ENCODE measurements at places on chromosomes 16 and 17. TPM values are rescaled to one million over a fixed set of nuclear protein-coding genes. Genes with fewer than 3 reads are reported as not detected.

Gene CCL7
- polyA plus RNA-seq = not detected

Gene TSPOAP1
- 55.4 TPM for polyA plus RNA-seq

Gene AATK
- polyA plus RNA-seq = 8.9 TPM

Gene RASD1
- 3.4 TPM for polyA plus RNA-seq

Gene ADAM11
- polyA plus RNA-seq = 2.8 TPM

Gene ABCA10
- polyA plus RNA-seq = 4.4 TPM

Gene TMIGD1
- not detected for polyA plus RNA-seq

Gene FAM117A
- 25.8 TPM for polyA plus RNA-seq

GRCh38 chr17:17711641-17712162, 30.4 kb downstream of the RAI1 start:
- no peak for DNase-seq

- no peak for DNase-seq
These were observed 6.2 kb downstream of the PRSS53 start for GRCh38 chr16:31082368-31083045.

GRCh38 chr16:11250091-11250785, 5.8 kb downstream of the SOCS1 start:
- no peak for DNase-seq

DNA sequence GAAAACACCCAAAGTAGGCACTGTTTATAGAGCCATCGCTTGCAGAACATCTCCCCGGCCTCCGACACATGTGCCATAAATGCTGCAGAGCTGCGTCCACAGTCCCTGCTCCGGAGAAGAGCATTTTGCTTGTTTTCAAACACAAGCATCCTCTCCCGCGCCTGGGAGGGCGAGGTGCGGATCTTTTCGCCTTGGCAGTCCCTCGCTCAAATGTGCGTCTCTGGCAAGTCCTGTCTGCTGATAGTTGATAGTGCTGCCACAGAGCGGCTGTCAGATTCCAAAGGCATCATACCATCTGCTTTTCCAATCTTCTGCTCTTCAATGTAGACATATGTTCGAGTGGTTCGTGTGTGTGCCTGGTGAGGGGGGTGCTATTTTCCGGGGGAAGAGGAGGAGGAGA, 603.7 kb downstream of the MAF start:
- no peak for DNase-seq

DNA sequence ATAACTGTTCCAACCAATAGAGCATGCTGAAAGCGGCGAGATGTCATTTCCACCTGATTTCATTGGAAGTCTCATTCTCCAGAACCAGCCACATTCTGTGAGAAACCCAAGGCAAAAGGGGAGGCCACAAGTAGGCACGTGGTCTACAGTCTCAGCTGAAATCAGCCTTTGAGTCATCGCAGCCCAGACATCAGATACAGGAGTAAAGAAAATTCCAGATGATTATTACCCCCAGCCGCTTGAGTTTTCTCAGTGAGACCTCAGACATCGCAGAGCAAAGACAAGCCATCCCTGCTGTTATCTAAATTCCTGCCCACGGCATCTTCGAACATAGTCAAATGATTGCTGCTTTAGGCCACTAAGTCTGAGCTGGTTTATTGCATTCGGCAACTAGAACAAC, 23.1 kb downstream of the STAT3 start:
- DNase-seq = no peak

DNA sequence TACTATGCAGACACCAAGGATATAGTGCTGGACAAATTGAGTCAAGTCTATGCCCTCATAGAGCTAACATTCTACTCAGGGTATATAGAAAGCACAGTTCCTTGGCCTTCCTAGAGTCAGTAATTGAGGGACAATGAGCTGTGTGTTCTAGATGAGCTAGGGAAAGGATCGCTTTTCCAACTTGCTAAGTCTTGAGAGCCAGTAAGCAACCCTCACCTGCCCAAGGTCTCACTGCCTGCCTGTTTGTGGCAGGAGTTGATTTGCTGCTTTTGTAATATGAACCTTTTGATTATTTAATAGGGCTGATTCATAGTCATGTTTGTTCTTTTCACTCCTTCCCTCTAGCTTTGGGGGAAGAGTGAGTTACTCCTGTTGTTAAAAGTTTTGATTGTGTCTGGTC, 6.5 kb downstream of the DDX42 start:
- no peak for DNase-seq

DNA sequence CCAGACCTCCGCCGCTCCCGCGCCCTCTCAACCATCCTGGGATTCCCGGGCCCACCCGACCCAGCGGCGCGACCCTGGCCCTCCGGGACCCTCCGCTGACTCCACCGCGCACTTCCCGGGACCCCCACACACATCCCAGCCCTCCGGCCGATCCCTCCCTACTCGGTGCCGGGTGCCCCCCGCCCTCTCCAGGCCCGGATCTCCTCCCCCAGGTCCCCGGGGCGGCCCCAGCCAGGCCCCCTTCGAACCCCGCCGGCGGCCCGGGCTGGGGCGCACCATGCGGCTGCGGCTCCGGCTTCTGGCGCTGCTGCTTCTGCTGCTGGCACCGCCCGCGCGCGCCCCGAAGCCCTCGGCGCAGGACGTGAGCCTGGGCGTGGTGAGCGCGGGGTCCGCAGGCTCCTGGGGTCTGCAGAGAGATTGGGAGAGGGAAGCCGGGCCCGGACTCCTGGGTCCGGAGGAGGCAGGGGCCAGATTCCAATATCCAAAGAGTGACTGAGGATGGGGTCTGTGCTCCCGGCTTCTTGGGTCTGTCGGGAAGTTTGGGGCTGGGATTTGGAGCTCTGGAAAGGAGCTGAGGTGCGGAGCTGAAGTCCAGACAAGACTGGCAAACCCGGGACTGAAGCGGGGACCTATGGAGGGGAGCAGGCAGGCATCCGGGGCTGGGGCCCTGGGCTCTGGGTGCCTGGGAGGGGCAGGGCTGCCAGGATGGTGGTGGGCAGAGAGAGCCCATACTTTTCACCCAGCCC, 453 bp downstream of the MMP25 start:
- no peak for DNase-seq

GRCh38 chr17:45170931-45171337, 9.3 kb downstream of the HEXIM2 start:
- no peak for DNase-seq

GRCh38 chr16:57004387-57005250, 15.3 kb downstream of the NLRC5 start:
- DNase-seq = no peak

DNA sequence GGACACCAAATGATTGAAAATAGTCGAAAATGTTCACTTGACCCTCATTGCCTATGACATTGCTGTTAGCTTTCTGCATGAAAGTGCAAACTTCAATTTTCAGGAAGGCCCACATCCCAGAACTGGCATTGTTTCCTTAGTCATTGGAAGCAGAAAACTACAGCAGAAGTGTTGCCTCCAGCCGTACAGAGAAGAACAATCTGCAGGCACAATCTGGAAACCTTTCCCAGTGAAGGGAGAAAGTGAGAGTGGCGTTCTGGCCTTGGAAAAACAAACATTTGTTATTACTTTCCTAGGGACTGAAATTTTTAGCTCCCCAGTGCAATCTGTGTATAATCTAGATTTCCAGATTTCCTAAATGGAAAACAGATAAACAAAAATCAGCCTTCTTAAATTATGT, 529.5 kb upstream of the RBFOX1 start:
- DNase-seq = no peak

DNA sequence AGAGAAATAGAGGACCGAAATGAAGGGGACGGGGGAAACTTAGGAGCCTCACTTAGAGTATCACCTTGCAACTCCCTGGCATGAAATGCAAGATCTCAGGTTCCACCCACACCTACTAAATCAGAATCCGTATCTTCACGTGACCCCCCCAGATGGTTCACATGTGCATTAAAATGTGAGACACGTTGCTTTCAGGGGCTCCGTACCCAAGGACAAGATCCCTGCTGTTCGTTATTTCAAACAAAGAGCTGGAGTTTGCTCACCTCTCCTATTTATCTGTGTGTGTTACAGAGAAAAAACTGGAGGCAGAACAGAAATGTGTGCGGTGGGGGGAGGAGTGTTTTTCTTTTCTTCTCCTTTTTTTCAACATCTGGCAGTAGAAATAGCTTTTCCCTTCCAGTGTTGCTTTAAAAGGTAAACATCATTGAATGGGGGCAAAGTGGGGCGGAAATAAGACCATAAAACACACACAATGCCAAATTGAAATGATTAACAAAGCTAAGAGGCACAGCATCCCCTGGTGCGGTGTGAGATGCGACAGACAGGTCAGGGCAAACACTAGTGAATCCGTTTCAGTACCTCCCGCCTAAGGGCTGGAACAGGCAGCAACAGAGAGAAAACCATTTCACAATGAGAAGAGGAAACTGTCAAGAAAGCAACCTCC, 145.4 kb downstream of the SOX9 start:
- DNase-seq = no peak

DNA sequence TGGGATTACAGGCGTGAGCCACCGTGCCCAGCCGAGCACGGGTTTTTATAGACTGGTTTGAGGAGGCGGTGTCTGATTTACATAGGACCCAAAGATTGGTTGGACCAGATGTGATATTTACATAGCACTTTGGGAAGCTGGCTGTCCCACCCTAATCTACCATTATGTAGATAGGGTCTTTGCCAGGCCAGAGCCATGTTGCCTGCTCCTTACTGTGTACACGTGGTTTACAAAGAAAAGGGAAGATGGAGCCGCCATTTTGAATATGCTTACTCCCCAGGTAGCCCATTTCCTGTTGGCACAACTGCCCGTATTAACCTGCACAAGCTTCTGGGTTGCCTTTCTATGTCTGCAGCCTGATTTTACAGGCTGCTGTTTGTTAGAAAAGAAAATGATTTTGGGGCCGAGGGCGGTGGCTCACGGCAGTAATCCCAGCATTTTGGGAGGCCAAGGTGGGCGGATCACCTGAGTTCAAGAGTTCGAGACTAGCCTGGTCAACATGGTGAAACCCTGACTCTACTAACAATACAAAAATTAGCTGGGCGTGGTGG, 89.9 kb upstream of the EEF2KMT start:
- no peak for DNase-seq

- no peak for DNase-seq
These were observed 49.1 kb downstream of the STAT5A start for GRCh38 chr17:42337442-42337841.

- no peak for DNase-seq
These were observed 71.3 kb downstream of the SMG6 start for GRCh38 chr17:2232244-2232638.

DNA sequence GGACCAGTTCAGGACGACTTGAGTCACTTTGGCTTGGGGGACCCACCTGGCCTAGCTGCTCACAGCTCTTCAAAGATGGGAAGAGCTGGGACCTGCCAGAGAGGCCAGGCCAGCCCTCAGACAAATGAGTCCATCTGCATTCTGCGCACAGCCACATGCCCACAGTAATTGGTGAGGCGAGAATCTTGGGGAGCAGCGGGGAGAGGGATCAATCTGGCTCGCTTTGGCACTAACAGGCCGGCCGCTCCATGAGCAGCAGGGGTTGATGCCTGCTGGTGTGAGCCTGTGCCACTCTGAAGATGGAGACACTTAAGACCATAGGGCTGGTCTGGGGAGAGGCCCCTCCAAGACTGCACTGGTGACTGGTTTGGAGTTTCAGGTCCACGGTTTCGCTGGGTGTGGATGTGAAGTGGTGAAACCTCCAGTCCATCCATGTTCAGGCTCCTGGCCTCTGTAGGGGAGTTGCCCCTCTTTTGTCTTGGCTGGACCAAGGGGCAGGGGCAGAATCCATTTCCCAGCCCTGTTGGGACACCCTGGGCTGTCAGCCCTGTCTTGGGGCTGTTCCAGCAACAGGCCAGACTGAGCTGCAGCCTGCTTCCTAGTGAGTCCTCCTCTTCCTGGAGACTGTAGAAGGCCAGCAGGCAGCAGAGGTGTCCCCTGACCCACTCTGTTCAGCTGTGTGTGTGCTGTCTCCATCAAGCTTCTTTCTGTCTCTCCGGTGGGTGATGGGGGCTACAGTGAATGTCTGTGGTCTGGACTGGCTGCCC, 7.3 kb downstream of the CTRL start:
- DNase-seq = no peak

- DNase-seq = no peak
These were observed 17.1 kb upstream of the RHOT1 start for GRCh38 chr17:32124985-32125847.

GRCh38 chr17:80743181-80743771, 198.6 kb downstream of the RPTOR start:
- no peak for DNase-seq

DNA sequence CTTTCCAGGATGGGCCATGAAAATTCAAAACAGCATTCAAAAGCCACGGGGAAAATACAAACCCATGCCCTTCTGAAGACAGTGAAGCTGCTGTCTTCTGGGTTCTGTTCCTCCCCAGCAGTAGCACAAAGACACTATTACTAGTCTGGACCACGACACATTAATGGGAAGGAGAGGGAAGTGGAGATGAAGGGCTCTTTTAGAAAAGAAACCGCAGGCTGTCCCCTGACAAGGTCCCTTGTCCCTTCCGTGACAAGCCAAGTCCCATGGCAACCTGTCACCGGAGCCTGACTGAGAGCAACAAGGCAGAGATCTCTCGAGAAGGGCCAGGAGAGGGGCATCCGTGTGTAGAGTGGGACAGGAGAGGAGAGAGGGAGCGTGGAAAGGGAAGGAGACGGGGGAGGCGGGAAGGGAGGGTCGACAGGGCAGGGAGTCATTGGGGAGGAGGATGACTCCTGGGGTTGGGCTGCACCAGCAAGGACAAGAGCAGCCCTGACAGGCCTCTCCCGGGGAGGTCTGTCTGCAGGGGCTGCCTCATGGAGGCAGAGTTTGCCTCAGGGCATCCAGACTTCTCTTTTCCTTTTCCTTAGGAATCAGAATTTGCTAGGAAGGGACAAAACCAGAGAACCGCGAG, 436.2 kb downstream of the SLC39A11 start:
- DNase-seq = no peak

- DNase-seq = no peak
These were observed 12.5 kb downstream of the ARHGAP23 start for GRCh38 chr17:38440614-38441397.

- no peak for DNase-seq
These were observed 53.1 kb downstream of the CYB5B start for GRCh38 chr16:69477546-69477945.

- DNase-seq = peak; percentile 52
These were observed 606 bp downstream of the THAP11 start for GRCh38 chr16:67842509-67843342.

GRCh38 chr16:67708368-67708771, 10.7 kb downstream of the GFOD2 start:
- DNase-seq = no peak

GRCh38 chr16:54630284-54630967, 300.2 kb upstream of the IRX5 start:
- no peak for DNase-seq
